AG20443 (cell line): ENCODE measurements at places on chromosomes 1 and 21.
A peak's percentile ranks its signal among the peaks of the same experiment; 100 is the strongest.

DNA sequence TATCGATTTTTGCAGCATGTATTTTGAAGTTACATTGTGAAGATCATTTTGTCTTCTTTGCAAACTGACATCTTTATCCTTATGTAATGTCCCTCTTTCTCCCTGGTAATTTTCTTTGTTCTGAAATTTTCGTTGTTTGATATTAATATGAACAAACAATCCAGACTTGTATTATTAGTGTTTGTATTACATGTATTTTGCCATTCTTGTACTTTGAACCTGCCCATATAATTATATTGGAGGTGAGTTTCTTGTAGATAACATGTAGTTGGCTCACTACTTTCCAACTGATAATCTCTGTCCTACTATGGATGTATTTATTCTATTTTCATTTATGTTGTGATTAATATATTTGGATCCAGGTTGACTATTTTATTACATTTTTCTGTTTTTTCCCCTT lies 27.1 kb downstream of the OBSCN start:
- DNase-seq = no peak

DNA sequence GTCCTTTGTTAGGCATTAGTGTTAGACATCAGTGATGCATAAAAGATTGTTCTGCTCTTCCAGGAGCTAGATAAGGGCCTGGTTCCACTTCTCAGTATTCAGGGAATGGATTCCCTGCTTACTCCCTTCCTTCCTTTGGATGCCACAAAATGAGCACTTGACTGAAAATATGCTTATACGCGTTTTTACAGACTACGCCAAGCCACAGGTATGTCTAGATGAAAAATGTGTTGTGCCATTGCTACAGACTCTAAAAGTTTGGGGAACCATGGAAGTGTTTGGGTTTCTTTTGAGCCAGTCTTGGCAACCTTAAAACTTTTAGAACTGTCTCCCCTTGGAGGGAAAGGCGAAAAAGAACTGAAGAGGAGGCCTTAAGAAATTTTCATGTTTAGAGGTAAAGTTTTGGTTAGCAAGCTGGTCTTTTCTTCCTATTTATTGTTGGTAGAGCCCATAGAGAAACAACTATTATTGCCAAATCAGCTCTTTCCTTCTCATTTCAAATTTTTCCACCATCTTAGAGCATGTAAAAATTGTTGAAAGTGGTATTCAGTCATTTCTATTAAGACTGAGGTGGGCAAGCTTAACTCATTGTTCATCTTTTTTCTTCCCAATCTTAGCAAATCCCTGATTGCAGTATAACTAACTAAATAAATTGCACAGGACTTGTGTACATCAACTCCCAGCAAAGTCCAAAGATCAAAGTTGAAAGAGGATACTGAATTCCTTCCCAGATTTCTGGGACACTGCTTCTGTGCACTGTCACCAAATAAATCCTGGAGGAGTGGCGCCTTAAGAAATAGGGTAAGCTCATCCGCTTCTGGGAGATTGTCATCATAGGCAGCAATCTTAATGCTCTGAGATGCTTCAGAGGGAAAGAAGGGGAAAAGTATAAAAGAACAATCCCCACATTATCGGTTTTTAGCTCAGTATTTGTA lies 18.9 kb downstream of the FGGY start:
- DNase-seq = peak; percentile 28

- DNase-seq = no peak
Measured at GRCh38 chr1:178220094-178220493, 126.2 kb downstream of the RASAL2 start.

- DNase-seq = peak; percentile 64
Measured at GRCh38 chr1:55898181-55898580, 681.2 kb downstream of the PLPP3 start.

- no peak for DNase-seq
Measured at GRCh38 chr1:55980582-55980981, 598.8 kb downstream of the PLPP3 start.

GRCh38 chr1:50742523-50742922 lies 217.5 kb downstream of the FAF1 start:
- DNase-seq = no peak
